ENCODE measurements at places on chromosomes 7 and 10.

GRCh38 chr10:109987452-109988211, 20.2 kb upstream of the ADD3 start:
- DNase-seq, result no peak

GRCh38 chr10:19041171-19041570, 7.4 kb upstream of the MALRD1 start:
- no peak for DNase-seq

DNA sequence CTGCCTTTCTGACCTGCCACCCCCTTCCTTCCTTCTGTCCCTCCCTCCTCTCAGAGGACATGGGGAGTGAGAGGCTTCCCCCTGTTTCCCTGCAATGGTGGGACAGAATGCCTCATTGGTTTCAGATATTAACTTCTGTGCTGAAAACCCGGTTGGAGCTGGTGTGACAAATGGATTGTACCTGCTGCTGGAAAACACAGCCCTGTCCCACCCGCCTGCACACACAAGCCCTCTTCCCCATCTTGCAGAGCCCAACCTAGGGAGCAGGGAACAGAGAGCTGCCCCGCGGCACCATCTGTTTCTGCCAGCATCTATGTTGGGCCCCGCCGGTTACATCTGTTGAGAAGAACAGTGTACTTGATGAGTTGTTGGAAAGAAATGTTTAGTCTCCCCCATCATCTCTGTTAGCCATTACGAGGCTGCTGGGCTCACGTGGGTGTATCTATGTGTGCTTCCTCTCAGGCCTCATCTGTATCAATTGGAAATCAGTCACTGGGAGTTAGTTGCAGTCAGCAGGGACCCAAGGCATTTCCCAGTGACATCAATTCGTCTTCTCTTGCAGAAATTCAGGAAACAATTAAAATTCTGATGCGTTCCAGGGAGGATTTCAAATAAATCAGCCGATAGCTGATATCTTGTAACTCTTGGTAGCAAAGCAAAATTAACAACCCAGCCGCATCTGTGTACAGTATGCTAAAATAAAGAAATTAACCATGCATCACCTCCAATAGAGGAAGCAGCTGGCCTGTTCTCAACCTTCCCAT, 725.6 kb upstream of the GALNT17 start:
- DNase-seq, result no peak

- no peak for DNase-seq
Measured at GRCh38 chr10:44702531-44702930, 208.6 kb upstream of the TMEM72 start.

GRCh38 chr10:118798231-118798662, 43.5 kb upstream of the CACUL1 start:
- peak; percentile 2 for DNase-seq

GRCh38 chr7:136148920-136149319, 171.8 kb upstream of the MTPN start:
- no peak for DNase-seq

GRCh38 chr7:966291-967069, 8.9 kb downstream of the COX19 start:
- DNase-seq, result no peak

- DNase-seq, result no peak
Measured at GRCh38 chr7:56291-56913, 136.0 kb upstream of the FAM20C start.

GRCh38 chr10:113983552-113983951, 60.1 kb upstream of the ADRB1 start:
- no peak for DNase-seq

DNA sequence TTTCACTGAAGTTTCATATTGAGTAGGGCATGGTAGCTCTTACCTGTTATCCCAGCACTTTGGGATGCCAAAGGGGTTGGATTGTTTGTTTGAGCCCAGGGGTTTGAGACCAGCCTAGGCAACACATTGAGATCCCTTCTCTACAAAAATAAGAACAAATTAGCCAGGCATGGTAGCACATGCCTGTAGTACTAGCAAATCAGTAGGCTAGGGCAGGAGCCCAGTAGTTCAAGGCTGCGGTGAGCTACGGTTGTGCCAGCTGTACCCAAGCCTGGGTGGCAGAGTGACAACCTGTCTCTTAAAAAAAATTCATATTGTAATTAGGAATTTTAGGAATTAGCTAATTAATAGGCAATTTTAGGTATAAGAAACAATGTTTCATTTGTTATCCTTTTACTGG, 18.0 kb downstream of the BBIP1 start:
- DNase-seq, result no peak

- no peak for DNase-seq
Measured at GRCh38 chr7:101870361-101871062, 53.1 kb downstream of the CUX1 start.

DNA sequence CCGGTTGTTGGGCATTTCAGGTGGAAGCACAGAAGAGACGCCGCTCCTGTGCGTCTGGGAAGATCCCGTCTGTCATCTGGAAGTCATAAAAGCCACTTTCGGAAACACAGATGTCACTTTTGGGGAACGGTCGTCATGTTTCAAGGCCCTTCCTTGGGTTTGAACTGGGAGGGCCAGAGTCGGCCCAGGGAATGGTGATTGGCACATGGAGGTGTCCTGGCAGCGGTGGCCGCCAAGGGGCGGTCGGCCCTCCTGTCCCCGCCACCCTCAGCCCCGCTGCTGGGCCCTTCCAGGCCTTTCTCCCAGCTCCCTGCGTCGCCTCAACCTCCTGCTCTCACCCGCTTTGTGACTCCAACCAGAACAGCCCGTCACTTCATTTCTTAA, 115.2 kb upstream of the SFMBT2 start:
- no peak for DNase-seq

DNA sequence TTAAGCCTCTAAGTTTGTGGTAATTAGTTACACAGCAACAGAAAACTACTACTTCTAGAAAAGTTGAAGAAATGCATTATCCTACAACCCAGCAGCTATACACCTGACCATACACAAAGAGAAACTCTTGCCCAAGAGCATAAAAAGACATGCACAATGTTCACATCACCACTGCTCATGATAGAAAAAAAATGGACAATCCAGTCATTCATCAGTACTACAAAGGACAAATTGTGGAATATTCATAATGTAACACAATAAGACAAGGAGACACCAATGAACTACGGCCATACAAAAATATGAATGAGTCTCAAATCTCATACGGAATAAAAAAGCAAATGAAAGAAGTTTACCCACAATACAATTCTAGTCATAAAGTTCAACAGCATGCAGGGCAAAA, 87.4 kb downstream of the ZFAND4 start:
- DNase-seq, result no peak

- no peak for DNase-seq
Measured at GRCh38 chr10:31401287-31401686, 82.3 kb downstream of the ZEB1 start.

GRCh38 chr7:45028920-45029344, 28.9 kb downstream of the CCM2 start:
- DNase-seq, result no peak

- no peak for DNase-seq
Measured at GRCh38 chr10:5526691-5527331, 2.0 kb downstream of the CALML3 start.

- no peak for DNase-seq
Measured at GRCh38 chr10:68128015-68128414, 18.7 kb downstream of the MYPN start.

DNA sequence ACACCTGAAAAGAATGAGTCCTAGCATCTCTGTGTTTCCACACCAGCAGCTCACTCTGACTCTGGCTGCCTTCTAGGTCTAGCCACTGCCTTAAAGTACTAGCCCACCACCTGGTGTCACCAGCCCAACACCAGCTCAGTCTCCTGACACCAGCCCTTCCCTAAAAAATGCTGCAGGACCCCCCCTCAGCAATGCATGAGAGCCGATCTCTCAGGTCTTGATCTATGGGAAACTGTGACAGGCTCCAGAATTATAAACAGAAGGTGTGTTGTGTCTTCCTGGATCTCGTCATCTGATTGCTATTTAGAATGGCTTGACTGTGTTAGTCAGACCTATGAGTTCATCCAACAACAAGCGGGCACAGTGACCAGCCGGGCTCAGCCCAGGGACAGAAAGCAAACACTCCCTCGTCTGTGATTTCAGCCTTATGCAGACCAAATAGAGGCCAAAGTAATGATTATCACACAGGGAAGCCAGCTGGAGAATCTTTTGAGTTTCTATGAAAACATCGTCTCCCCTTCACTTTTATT, 66.6 kb downstream of the CUBN start:
- peak; percentile 83 for DNase-seq

DNA sequence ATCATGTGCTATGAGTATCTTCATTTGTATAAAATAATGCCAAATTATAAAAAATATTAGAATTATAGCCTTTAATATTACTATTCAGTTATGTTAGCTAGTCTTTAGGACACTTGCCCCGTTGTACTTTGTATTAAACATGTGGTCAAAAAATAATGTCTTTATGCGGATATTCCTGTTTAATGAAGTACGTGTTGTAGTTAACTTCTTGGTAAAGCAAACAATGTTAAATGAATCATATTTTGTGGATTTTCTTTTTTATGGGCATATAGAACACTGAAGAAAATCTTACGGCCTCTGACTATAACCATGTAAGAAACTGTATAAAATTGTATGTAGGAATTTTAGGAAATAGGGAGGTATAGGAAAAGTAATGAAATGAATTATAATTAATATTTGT, 14.3 kb downstream of the GLCCI1 start:
- DNase-seq, result no peak

GRCh38 chr7:12716722-12717121, 29.3 kb downstream of the ARL4A start:
- DNase-seq, result no peak

- DNase-seq, result no peak
Measured at GRCh38 chr7:115005953-115006352, 84.1 kb downstream of the MDFIC start.

GRCh38 chr7:149330914-149331567, 69.0 kb downstream of the ZNF783 start:
- DNase-seq, result no peak

DNA sequence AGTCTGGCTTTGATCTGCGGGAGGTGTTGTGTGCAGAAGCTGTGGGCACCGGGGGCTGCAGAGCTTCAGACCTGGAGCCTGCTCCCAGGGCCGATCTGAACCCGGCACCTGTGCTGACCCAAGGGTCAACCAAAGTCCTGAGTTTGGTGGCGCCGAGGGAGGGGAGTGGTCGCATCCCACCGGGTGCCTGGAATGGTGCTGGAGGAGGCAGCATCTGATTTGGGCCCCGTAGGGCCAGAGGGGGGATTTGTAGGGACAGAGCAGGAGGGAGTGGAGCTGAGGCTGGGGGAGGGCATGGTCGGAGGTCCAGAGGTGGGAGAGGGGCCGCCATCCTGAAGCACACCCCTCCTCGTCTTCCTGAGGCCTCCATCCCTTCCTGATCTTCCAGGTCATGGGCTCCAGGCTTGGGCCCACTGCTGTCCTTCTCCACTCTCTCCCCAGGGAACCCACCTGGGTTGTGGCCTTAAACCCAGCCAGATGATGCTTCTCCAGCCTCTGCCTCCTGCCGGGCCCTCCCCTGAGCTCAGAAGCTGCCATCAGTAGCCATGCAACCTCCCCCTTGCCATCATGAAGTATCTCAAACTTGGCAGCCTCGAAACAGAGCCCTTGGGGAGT, 112.9 kb downstream of the LHPP start:
- DNase-seq, result no peak

GRCh38 chr7:116906391-116906790, 44.0 kb downstream of the CAPZA2 start:
- DNase-seq, result no peak

DNA sequence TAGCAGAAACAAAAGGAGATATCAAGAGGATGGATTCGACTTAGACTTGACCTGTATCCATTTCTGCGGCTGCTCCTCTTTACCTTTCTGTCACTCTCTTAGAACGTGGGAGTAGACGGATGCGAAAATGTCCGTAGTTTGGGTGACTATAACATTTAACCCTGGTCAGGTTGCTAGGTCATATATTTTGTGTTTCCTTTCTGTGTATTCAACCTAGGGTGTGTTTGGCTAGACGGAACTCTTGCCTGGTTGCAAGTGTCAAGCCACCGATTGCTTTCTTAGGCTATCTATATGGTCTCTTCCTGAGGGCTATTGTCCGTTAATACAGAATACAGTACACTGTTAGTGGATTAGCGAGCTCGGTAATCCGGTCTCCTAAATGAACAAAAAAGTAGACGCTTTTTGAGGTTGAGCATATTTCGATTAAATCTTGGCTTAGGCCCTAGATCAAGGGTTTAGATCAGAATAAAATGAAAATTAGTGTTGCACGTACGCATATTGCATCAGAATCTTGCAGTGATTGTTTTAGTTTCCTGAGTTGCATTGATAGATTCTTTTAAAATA, 1.2 kb downstream of the PTEN start:
- no peak for DNase-seq

DNA sequence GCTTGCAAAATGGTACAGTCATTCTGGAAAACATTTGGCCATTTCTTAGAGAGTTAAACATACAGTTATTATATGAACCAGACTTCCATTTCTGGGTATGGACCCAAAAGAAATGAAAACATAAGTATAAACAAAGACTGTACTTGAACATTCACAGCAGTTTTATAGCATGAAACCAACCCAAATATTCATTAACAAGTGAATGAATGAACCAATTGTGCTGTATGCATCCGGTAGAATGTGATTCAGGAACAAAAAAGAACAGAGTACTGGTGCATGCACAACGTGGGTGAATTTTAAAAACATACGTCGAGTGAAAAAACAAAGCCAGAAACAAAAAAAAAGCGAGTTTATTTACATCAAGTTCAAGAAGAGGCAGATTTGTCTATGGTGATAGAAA, 1085.8 kb upstream of the AUTS2 start:
- DNase-seq, result no peak

DNA sequence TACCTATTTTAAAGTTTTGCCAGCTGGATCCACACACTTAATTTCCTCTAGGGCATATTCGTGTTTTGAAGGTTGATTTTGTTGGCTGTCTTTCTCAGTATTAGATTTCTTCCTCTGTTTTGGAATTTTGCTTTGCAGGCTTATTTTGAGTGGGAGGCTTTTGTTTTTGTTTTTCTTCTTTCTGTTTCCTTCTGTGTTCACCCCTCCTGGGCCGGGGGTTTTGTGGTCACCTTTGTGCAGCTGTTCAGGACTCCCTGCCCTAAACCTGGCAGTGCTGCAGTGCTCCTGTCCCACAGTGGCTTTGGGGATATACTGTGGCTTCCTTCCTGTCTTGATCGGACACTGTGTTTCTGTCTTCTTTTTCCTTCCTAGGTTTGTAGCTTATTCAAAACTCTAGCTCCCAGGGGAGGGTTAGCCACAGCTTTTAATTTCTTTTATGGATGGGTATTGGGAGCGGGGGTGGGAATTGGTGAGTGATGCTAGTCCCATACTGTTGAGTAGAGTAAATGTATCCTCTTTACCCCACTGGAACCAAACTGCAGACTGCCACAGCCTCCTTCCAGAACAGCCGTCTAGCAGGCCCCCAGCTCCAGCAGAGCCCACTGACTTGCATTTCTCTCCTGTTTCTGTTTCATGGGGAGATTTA, 228.7 kb upstream of the FZD8 start:
- DNase-seq, result no peak

GRCh38 chr10:614790-615582, 74.5 kb downstream of the DIP2C start:
- DNase-seq, result no peak

- no peak for DNase-seq
Measured at GRCh38 chr7:92557808-92558362, 29.3 kb downstream of the RBM48 start.
